ENCODE measurements at places on chromosomes 7 and 10.

DNA sequence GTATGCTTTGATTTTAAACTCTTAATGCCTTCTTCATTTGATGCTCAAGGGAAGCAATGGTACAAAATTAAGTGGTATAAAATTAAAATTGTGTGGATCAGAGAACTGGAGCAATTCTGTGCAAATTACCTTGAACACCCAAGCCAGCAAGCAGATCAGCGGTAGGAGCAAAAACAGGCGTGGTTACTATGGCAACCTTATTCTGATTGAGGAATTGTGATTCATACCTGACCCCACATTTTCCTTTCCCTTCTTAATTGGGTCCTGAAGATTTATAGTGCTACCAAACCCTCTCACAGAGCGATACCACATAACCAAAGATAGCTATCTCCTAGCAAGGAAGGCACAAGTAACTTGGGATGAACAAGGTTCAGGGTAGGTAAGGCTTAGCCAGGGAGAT, 72.5 kb upstream of the FZD1 start:
- no peak for DNase-seq
- no peaks in the 10 kb centered on the region for H3K27me3 ChIP-seq
- no peak overlapping the region for H3K27ac ChIP-seq
- H3K36me3 ChIP-seq: no peaks in the 10 kb centered on the region
- no peak overlapping the region for H3K4me3 ChIP-seq

DNA sequence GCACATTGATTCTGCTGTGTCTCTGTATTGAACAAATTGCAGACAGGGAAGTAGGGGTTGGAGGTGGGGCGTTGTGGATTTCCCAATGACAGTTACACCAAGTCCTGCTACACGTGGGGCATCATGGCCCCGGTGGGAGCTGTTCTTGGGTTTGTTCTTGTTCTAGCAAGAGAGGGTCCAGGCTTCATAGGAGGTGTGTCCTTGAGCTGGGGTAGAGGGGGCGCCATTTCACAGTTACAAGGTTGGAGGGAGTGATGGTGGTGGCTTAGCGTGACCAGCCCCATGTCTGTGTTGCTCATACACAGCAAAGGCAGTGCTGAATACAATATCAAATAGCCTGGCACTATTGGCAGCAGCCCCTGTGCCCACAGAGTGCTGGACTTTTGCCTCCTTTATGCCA, 15.7 kb downstream of the SH2D4B start:
- peaks cover 2% of the 10 kb centered on the region for H3K4me1 ChIP-seq
- no peak for DNase-seq
- H3K27ac ChIP-seq: no peak overlapping the region
- H3K4me3 ChIP-seq: no peak overlapping the region
- peaks cover 16% of the 10 kb centered on the region for H3K27me3 ChIP-seq

DNA sequence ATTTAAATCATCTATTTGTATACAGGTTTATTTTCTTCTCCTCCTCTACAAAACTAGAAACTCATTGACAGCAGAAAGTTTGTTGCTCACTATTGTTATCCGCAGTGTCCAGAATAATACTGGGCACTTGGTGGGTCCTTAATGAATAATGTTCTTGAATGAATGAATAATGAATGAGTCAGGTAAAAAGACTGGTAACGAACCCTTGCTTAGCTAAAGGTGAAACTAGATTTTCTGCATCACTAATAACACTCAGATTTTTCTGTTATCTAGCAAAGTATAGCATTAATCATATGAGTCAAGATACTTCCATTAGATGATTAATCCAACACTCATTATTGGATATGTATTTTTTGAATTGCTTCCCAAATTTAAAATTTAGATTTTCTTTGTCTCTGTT, 953.2 kb downstream of the SORCS3 start:
- no peak overlapping the region for H3K4me3 ChIP-seq
- no peaks in the 10 kb centered on the region for H3K36me3 ChIP-seq
- H3K27me3 ChIP-seq: peaks cover 1% of the 10 kb centered on the region
- H3K27ac ChIP-seq: no peak overlapping the region
- H3K4me1 ChIP-seq: no peaks in the 10 kb centered on the region
- no peak for DNase-seq

GRCh38 chr10:128924918-128925317, 542.1 kb upstream of the MGMT start:
- no peaks in the 10 kb centered on the region for H3K36me3 ChIP-seq
- H3K4me1 ChIP-seq: no peaks in the 10 kb centered on the region
- DNase-seq: no peak
- H3K27ac ChIP-seq: no peak overlapping the region
- no peak overlapping the region for H3K4me3 ChIP-seq

- H3K4me1 ChIP-seq: peaks cover 31% of the 10 kb centered on the region
- H3K36me3 ChIP-seq: peaks cover 3% of the 10 kb centered on the region
- H3K27ac ChIP-seq: no peak overlapping the region
- DNase-seq: no peak
- H3K4me3 ChIP-seq: no peak overlapping the region
Observed at GRCh38 chr7:880450-880849, 4.1 kb downstream of the GET4 start.

DNA sequence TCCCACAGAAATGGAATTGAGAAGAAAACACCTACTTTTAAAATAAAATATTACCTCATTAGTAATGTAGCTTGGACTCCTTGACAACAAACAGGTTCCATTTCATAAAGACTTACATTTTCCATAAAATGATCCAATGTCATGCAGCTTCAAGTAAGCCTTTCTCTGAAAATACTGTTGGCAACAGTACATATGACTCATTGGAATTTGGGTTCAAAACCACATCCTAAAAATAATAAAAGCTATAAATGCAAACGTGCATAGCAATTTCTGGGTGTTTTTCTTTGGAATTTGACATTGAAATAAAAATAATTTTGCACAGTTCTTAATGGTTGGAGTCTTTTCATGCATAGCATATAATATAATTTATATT, 47.9 kb downstream of the FHIP2A start:
- peaks cover 9% of the 10 kb centered on the region for H3K36me3 ChIP-seq
- H3K4me1 ChIP-seq: peaks cover 67% of the 10 kb centered on the region
- no peak for DNase-seq
- no peak overlapping the region for H3K4me3 ChIP-seq
- H3K27me3 ChIP-seq: no peaks in the 10 kb centered on the region

DNA sequence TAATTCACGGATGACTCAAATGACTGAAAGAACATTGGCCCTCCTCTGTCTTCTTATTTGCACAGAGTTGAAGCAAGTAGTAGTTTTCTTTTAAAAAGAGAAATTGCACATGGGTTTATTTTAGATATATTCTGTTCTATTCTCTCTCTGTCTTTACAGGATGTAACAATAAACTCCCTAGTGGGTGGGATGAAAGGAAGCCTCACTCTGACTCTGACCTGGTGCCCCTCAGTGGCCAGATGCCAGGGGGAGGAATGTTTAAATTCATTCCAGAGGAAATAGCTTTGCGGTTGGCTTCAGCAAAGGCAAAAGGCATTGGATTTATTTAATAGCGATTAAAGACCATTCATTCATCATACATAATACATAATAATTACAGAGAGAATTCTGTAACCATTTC, 156.4 kb upstream of the MTPN start:
- H3K27ac ChIP-seq: peak overlapping the region; percentile 74
- no peaks in the 10 kb centered on the region for H3K27me3 ChIP-seq
- DNase-seq: no peak
- H3K4me1 ChIP-seq: peaks cover 17% of the 10 kb centered on the region
- H3K4me3 ChIP-seq: no peak overlapping the region

DNA sequence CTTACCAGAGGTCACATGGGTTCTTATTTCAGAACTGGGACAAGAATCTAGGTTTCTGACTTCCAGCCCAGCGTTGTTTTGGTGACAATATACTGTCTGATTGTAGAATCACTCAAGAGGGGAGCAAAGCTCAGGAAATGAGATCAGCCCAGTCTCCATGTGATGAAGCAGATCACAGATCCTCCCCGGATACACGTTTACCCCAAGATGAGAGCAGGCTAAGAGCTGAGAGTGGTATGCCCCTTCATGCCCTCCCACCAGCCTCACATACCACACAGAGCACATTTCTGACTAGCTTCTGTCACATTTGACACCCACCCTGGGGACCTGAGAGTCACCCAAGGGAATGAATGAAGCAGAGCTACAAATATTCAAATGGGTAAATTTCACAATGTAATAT, 27.1 kb upstream of the PRKCQ start:
- H3K36me3 ChIP-seq: peaks cover 2% of the 10 kb centered on the region
- H3K27ac ChIP-seq: no peak overlapping the region
- H3K4me1 ChIP-seq: no peaks in the 10 kb centered on the region
- peaks cover 43% of the 10 kb centered on the region for H3K27me3 ChIP-seq
- H3K4me3 ChIP-seq: no peak overlapping the region
- no peak for DNase-seq

Measured in chondrocyte (in vitro differentiated cells).